ENCODE measurements at places on chromosomes 12 and 14.
A peak's percentile ranks its signal among the peaks of the same experiment; 100 is the strongest.

- DNase-seq = no peak
These were observed 24.7 kb upstream of the MARK3 start for GRCh38 chr14:103360548-103360947.

- DNase-seq = no peak
These were observed 89.3 kb downstream of the KCNC2 start for GRCh38 chr12:75120311-75120711.

- no peak for DNase-seq
These were observed 1.2 kb downstream of the SRSF9 start for GRCh38 chr12:120468325-120468820.

- DNase-seq = no peak
These were observed 15.2 kb upstream of the TCP11L2 start for GRCh38 chr12:106287364-106287763.

GRCh38 chr12:113818283-113818682 is 147.8 kb downstream of the RBM19 start:
- no peak for DNase-seq

DNA sequence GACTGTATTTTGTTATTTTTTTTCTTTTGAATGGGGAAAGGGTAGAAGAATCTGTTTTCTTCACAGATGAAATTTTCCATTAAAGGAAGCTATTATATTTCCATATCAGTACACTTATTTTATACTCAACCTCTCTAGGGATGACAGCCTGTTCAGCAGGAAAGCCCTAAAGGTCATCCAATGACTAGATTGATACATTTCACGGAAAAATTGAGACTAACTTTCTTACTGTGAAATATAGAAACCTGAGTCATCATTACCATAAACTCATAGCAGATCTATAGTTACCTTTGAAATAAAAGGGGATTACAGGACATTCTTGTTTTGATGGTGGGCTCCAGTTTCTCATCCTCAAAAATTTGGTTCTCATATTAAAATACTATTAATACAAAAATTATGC is 36.1 kb upstream of the PTCSC3 start:
- no peak for DNase-seq

- DNase-seq = no peak
These were observed 14.7 kb upstream of the CDH24 start for GRCh38 chr14:23071921-23072539.

DNA sequence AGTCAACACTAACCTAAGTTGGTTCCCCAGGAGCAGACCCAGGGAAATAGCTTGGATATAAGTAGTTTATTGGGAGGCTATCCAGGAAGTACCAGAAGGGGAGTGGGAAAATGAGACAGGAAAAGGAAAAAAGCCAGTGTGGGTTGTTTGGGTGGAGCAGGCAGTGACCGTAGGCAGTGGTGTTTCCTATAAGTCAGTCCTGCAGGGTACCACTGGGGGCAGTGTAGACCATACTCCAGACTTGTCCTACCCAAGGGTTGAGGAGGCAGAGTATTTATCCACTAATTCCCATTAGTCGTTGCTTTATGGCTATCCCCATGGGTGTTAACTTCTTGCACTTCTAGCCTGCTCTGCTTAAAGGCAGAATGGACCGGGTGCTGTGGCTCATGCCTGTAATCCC is 6.4 kb upstream of the CCDC60 start:
- DNase-seq = no peak

DNA sequence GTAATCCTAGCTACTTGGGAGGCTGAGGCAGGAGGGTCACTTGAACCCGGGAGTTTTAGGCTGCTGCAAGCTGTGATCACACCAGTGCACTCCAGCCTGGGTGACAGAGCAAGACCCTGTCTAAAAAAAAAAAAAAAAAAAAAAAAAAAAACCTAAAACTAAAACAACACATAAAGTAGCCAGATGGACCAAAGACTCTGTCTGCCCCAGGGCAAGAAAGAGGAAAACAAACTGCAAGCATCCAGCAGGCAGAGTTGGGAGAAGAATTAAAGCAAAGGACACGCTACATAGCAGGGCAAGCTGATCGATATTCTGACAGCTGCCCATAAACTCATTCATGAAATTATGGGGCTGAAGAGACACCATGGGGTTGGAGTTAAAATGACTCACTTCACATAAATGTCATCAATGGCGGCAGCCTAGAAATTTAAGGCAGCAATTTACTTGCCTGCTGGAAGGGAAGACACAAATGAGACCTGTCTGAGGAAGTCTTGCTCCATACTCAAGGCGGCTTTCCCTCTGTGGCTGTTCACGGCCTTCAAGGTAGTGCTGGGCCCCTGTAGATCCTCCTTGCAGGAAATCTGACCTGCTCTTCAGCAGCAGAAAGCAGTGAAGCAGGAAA is 259.1 kb upstream of the FKBP4 start:
- DNase-seq = no peak

DNA sequence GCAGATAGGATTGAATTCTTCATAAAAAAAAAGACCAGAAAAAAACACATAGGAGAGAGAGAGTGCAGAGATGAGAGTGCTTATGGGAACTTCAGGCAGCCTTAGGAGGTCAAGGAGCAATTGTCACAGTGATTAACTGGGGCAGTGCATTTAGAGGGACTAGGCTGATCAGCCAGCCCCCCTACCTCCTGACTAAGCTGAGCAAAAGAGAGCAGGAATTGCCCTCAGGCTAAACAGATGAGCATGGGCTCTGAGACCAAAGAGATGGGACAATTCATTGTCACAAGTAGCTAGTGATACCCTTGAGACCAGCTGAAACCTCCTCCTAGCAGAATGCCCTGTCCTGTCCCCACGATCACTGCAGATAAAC is 124.0 kb downstream of the BTG1 start:
- no peak for DNase-seq

DNA sequence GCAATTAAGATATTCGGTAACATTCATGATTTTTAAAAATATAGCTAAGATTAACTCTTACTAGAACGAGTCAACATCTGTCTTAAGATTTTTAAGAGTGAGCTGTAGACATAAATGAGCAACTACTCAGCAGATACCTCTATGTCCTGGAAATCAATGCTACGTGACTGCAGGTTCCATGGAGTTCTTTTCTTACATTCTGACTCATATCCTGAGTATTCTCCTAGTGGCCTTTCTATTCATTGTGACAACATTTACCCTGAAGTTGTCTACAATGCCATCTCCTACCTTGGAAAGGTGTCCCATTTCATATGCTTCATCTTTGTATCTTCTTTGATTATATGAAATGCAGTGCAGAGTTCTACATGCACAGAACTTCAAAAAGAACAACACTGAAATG is 59.9 kb downstream of the PKP2 start:
- DNase-seq = no peak

- DNase-seq = no peak
These were observed 56.9 kb downstream of the TESC start for GRCh38 chr12:117042171-117042842.

GRCh38 chr12:113135178-113136127 is at the start of gene RASAL1:
Gene RASAL1, minus strand, starts transcription at chr12:113135761. Its CDS starts 299 bp downstream, at chr12:113135462.
- DNase-seq = peak; percentile 55

DNA sequence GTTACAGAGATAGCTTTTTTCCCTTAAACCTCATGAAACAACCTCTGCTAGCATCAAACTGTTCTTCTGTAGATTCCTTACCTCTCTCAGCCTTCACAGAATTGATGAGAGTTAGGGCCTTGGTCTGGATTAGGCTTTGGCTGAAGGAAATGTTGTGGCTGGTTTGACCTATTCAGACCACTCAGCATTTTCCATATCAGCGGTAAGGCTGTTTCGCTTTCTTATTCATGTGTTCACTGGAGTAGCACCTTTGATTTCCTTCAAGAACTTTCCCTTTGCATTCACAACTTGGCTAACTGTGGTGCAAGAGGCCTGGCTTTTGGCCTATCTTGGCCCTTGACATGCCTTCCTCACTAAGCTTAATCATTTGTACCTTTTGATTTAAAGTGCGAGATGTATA is 50.7 kb upstream of the NRXN3 start:
- DNase-seq = no peak

DNA sequence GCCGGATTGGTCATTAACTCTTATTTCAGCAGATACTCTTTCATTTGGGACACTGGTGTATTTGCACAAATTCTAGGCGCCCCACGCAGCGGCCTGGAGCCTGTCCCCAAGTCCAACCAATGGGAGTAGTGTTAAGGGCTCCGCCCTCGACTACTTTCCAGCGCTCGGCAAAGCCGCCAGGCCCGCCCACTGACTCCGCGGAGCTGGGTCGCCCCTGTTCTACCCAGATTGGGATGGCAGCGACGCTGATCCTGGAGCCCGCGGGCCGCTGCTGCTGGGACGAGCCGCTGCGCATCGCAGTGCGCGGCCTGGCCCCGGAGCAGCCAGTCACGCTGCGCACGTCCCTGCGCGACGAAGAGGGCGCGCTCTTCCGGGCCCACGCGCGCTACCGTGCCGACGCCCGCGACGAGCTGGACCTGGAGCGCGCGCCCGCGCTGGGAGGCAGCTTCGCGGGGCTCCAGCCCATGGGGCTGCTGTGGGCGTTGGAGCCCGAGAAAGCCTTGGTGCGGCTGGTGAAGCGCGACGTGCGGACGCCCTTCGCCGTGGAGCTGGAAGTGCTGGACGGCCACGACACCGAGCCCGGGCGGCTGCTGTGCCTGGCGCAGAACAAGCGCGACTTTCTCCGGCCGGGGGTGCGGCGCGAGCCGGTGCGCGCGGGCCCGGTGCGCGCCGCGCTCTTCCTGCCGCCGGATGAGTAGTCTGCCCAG is at the start of gene ACOT6:
Gene ACOT6 (plus strand): TSS at position 179 of the 707 bp plus-strand sequence. CDS start 55 bp downstream, at position 234.
- peak; percentile 50 for DNase-seq

DNA sequence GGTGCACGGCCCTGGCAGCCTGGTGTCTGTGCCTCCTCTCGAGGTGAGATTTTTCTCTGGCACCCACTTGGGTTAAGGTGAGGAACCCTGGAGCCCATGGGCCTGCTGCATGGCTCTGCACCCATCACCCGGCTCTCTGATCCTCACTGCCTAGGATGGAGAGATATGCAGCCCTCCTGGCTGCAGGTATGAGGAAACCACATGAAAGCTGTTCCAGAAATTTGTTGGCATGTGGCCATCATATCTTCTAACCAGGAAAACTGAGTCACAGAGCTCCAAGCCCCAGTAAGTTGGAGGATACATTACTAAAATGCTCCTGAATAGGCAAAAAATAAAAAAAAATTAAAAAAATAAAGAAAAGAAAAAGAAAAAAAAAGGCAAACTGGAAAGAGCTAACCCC is 39.3 kb upstream of the DDX11 start:
- DNase-seq = no peak

GRCh38 chr14:85315733-85316290 is 214.1 kb upstream of the FLRT2 start:
- no peak for DNase-seq

DNA sequence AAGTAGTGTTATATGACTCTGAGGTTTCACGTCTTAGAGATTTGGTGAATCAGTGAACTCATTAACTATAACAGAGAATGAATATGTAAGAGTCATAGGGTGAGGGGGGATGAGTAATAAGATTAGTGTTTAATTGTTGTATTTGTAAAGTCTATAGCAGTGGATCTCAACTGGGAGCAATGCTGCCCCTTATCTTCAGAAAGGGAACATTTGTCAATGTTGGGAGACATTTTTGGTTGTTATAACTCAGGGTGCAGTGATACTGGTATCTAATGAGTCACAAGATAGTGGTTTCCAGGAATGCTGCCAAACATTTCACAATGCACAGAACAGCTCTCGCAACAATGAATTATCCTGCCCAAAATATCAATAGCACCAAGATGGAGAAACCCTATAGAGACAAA is 1193.7 kb downstream of the GALC start:
- no peak for DNase-seq

DNA sequence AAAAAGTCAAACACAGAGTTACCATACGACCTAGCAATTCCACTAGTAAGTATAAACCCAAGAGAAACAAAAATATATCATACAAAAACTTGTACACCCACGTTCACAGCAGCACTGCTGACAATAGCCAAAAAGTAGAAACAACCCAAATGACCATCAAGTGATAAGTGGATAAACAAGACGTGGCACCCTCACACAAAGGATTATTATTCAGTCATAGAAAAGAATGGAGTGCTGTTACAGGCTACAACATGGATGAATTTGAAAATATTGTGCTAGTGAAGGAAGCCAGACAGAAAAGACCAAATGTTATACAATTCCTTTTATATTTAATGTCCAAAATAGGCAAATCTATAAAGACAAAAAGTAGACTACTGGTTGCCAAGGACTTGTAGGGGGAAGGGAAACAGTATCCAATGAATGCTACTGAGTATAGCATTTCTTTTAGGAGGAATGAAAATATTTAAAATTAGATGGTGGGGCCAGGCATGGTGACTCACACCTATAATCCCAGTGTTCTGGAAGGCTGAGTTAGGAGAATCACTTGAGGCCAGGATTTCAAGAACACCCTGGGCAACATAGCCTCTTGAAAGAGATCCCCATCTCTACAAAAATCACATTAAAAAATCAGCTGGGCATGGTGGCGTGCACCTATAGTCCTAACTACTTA is 41.9 kb downstream of the SPTLC2 start:
- DNase-seq = no peak

GRCh38 chr12:113049976-113050742 is 6.4 kb upstream of the DTX1 start:
- no peak for DNase-seq

DNA sequence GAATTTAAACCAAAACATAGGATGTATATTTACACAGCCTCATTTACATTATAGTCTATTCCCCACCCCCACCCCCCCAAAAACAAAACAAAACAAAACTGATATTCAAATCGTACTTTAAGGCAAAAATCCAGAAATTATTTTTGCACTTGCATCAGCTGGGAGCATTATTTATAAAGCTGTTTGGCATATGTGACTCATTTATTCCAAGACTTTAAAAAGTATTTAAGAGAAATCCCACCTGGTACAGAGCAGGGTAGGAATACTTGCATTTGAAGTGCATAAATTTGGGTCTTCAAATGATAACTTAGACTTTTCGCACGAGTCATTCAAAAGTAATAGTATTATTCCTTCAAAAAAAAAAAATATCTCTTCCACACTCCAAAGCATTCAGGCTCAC is 1.1 kb downstream of the KLHL28 start:
- DNase-seq = no peak

GRCh38 chr14:72962829-72963312 is 36.6 kb downstream of the DCAF4 start:
- no peak for DNase-seq

- DNase-seq = no peak
These were observed 68.7 kb downstream of the RFX4 start for GRCh38 chr12:106651552-106651951.

DNA sequence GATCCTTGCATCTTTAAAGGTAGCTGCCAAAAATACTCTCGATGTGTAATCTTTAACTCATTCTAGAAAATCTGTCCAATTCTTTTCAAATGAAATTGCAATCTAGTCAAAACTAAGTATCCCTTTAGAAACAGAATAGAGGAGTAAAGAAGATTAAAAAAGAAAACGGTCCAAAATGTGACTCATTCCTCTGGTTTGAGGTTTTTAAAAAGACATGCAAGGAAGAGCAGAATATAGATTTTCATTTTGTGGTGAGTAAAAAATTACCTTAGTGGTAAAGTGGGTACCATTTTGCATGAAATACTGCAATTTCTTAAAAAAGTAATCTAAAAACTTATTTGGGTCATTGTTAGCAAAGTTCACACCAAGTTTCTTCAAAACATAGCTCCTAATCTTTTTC is 108.4 kb downstream of the BRMS1L start:
- no peak for DNase-seq

- DNase-seq = no peak
These were observed 75.0 kb downstream of the RFLNA start for GRCh38 chr12:124369827-124370378.
